ENCODE measurements at places on chromosomes 2 and 18. TPM values are rescaled to one million over a fixed set of nuclear protein-coding genes. Genes with fewer than 3 reads are reported as not detected.

The ITGA4 gene
- 2.2 TPM for total RNA-seq

The SNTG2 gene
- total RNA-seq = 3.3 TPM

DNA sequence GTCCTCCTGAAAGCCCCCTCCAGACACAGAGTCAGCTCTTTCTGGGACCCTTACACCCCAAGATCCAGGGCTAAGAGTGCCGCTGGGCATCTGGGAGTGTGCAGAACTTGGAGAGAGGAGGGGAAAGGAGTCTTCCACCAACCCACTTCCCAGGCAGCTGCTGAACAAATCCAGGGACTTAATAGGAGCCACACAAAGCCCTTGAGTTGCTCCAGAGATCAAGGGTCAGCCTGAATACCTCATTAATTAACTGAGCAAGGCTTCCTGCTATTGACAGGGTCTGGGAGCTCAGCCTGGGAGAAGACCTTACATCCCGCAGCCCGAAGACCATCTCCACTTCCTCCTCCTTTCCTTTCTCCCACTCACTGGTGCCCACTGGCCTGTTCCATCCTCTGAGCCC is 108.3 kb downstream of the CELF4 start:
- DNase-seq = no peak

DNA sequence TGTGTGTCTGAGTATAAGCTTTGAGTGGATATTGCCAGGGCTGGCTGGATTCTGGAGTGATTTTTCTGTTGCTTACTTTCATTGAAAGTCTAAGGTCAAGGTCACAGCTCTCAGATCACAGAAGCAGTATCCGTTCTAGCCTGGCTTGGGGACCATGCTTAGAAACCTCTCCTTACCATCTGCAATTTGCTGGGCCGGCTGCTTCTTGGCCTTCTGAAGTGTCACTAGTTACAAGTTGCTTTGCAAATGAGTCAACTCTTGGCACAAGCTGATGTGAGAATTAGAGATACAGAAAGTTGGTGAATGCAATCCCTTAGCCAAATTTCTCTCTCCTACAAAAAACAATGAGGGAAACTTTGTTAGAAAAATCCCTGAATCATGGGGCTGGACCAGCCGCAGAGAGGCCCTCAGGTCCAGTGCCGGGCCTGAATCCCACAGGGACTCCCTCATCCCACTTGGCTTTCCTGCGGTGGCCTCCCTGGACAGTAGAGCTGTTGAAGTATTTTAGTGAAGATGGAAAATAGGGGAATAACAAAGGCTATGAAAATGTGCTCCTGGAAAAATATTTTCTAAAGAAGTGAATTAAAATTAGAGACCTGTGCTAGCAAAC is 92.7 kb upstream of the CNGA3 start:
- DNase-seq = no peak

- no peak for DNase-seq
Observed at GRCh38 chr2:169397697-169398096, 35.4 kb upstream of the LRP2 start.
